NAMALWA (cell line): ENCODE measurements at places on chromosomes 5 and 9.

DNA sequence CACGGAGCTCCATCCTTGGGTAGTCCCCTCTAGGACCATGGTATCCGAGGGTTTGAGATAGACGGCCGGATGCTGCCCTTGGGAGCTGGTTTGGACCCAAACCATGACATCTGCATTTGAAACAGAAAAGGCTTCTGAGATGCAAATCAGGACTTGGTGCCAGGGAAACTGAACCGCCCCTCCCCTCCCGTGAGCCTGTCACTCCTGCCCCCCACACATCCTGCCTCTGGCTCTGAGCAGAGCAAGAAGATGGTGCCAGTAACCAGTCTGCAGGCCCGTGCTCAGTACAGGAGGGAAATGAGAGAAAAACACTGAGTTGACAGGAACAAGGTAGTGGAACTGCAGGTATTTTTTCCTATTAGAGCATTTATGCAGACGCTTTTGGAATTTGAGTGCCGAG is 18.6 kb downstream of the ARPC5L start:
- peak; percentile 63 for DNase-seq

GRCh38 chr5:61657686-61658085 is 325.6 kb downstream of the ZSWIM6 start:
- DNase-seq, result no peak

DNA sequence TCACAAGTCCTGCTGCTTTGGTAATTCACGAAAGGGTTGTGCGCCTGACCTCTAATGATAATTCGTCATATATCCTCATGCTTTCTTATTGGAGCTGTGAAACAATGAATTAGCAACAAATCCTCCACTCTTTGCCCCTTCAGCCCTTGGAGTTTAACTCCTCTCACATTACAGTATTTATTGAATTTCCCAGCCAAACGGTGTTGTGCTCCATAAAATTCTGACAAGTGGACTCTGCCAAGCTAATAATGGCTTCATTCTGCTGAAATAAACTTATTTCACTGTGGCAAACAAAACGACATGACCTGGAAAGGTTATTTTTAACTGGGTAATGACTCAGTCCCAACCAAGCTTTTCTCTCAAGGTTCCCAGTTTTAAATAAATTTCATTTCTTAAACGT is 984.4 kb upstream of the DMAC1 start:
- DNase-seq, result no peak

DNA sequence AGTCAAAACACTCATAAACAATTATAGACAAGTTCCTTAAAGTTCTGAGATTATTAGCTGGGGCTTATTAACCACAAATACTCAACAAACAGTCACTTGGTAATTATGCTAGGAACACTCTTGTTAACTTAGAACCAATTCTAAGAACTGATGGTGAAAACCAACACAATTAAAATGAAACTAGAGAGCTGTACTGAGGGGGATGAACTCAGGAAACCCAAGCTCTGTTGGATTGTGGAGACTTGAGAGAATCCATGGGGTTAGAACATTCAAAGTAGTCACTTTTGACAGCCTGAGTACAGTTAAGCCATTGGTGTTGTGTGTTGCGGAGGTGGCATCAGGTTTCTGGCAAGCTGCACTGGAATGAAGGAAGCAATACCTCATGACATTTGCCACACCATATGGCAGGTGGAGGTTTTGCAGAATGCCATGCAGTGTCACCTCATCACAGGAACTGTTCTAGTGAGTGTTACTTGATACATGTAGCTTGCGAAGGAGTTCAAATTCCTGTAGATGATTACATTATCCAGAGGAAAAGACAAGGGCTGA is 480.9 kb upstream of the CD180 start:
- no peak for DNase-seq

DNA sequence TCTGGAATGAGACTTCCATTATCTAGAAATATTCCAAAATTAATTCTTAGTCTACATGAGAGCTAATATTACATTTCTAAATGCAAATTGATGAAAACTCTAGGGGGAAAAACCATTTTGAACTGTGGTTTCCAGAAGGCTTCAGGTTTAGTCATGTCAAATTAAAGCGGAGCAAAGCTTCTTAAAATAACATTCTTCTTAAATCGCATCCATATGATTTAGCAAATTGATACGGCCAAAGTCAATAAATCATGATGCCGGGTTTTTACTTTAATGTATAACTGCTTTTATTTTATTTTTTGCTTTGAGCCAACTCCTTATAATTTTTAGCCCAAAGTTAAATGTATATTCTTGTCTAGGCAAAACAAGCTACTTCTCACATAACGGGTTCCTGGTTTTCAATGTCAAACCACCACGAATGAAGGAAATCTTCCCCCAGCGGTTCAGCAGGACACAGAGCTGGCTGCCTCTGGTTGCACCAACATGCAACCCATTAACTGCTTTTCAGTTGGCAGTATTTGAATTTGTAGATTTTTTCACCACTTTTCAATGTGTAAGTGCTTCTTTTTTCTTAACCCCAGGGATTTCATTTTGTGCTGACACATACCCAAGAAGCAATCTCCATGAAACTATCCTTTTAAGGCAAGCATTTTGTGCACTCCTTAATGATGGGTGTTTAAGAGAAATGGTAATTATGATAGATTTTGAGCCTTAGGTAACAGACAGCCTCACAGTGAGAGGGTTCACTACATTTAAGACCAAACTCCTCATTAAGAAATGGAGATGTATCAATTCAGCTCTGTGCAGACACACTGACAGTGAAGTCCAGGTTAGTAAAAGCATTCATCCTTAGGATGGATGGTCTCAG is 35.5 kb downstream of the EFNA5 start:
- DNase-seq, result no peak
